Metanephros (tissue), 2 donors: ENCODE measurements at places on chromosomes 2 and 18. TPM values are rescaled to one million over a fixed set of nuclear protein-coding genes. Genes with fewer than 3 reads are reported as not detected.

Gene HTRA2
- total RNA-seq = 33.0 TPM

Gene G6PC2
- 0.23 TPM for total RNA-seq

Gene DNAH6
- total RNA-seq = 2.0 TPM

Gene RNF125
- 5.3 TPM for total RNA-seq

Gene ATL2
- 99.9 TPM for total RNA-seq

Gene LOXHD1
- total RNA-seq = 2.2 TPM

Gene PTPRN
- 0.88 TPM for total RNA-seq

Gene MYO1B
- total RNA-seq = 116 TPM

Gene AGXT
- not detected for total RNA-seq

Gene SNORC
- total RNA-seq = 0.93 TPM

Gene C1D
- 22.3 TPM for total RNA-seq

Gene LRRTM4
- total RNA-seq = 3.0 TPM

Gene FASTKD1
- 25.6 TPM for total RNA-seq

Gene GRP
- 2.3 TPM for total RNA-seq

Gene CRYGD
- total RNA-seq = not detected

Gene ANKRD53
- total RNA-seq = 0.41 TPM

Gene CNGA3
- total RNA-seq = not detected

Gene GPR45
- not detected for total RNA-seq

Gene CLEC4F
- total RNA-seq = not detected
